ENCODE measurements at places on chromosomes 12 and 14. TPM values are rescaled to one million over a fixed set of nuclear protein-coding genes. Genes with fewer than 3 reads are reported as not detected.

ANO4 gene
- 0.38 TPM for total RNA-seq

CYP27B1 gene
- total RNA-seq = 2.0 TPM

TTC9 gene
- total RNA-seq = 9.0 TPM

LMO3 gene
- 39.4 TPM for total RNA-seq

B4GALNT1 gene
- total RNA-seq = 1.1 TPM

CLEC2A gene
- total RNA-seq = not detected

PDZRN4 gene
- total RNA-seq = 0.11 TPM

INHBC gene
- not detected for total RNA-seq

EFS gene
- total RNA-seq = 69.6 TPM

TFCP2 gene
- 44.2 TPM for total RNA-seq

MYH6 gene
- 0.04 TPM for total RNA-seq

OAS1 gene
- total RNA-seq = not detected

TMEM132C gene
- 0.31 TPM for total RNA-seq

SRRM4 gene
- 2.4 TPM for total RNA-seq

CISTR gene
- not detected for total RNA-seq

ACVR1B gene
- 65.1 TPM for total RNA-seq

KRT73 gene
- not detected for total RNA-seq

HOXC11 gene
- not detected for total RNA-seq

CLEC7A gene
- not detected for total RNA-seq

SLC17A8 gene
- total RNA-seq = 1.2 TPM

APOF gene
- total RNA-seq = not detected

POP5 gene
- total RNA-seq = 51.6 TPM

CABP1 gene
- 0.49 TPM for total RNA-seq

DLK1 gene
- 5,491 TPM for total RNA-seq

SPIC gene
- total RNA-seq = not detected

HHIPL1 gene
- 0.65 TPM for total RNA-seq

LHX5 gene
- total RNA-seq = 0.41 TPM

TMEM229B gene
- total RNA-seq = 1.8 TPM

C14orf132 gene
- 58.3 TPM for total RNA-seq

SYNDIG1L gene
- total RNA-seq = 0.34 TPM

ALDH1L2 gene
- 1.5 TPM for total RNA-seq

TAC3 gene
- 5.3 TPM for total RNA-seq

Measured in progenitor cell of endocrine pancreas (in vitro differentiated cells).